Ascending aorta (tissue), 2 donors: ENCODE measurements at places on chromosomes 12 and 14. TPM values are rescaled to one million over a fixed set of nuclear protein-coding genes. Genes with fewer than 3 reads are reported as not detected.
A peak's percentile ranks its signal among the peaks of the same experiment; 100 is the strongest.

- H3K36me3 ChIP-seq, result peaks cover 59% of the 10 kb centered on the region
- H3K27me3 ChIP-seq, result no peaks in the 10 kb centered on the region
- no peak overlapping the region for H3K27ac ChIP-seq
- H3K4me1 ChIP-seq, result no peaks in the 10 kb centered on the region
Measured at GRCh38 chr14:30656190-30656632, 34.1 kb downstream of the SCFD1 start.

- no peaks in the 10 kb centered on the region for H3K4me1 ChIP-seq
- H3K27me3 ChIP-seq, result no peaks in the 10 kb centered on the region
- H3K36me3 ChIP-seq, result no peaks in the 10 kb centered on the region
- no peak overlapping the region for H3K4me3 ChIP-seq
- no peak overlapping the region for H3K27ac ChIP-seq
- DNase-seq, result no peak
Measured at GRCh38 chr12:3341594-3341993, 149.4 kb upstream of the PRMT8 start.

DNA sequence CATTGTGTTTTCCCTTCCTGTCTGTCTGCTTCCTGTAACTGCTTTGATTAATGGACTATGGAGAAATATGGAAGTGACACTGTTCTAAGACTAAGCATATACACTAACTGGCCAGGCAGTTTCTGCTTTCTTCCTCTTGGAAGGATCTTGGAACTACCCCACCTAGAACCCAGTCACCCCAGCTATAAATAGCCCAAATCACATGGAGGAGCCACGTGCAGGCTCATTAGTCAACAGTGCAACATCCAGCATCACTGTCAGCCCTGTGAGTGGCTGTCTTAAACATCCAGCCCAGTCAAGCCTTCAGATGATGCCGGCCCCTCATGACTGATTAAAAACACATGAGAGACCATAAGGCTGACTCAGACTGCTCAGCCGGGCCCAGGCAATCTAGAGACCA is 39.2 kb downstream of the BCAT1 start:
- no peaks in the 10 kb centered on the region for H3K36me3 ChIP-seq
- H3K27me3 ChIP-seq, result no peaks in the 10 kb centered on the region
- H3K27ac ChIP-seq, result no peak overlapping the region
- DNase-seq, result peak; percentile 69
- H3K4me3 ChIP-seq, result no peak overlapping the region
- H3K4me1 ChIP-seq, result no peaks in the 10 kb centered on the region

- no peak overlapping the region for H3K27ac ChIP-seq
- no peaks in the 10 kb centered on the region for H3K4me1 ChIP-seq
- no peak overlapping the region for H3K4me3 ChIP-seq
- no peak for DNase-seq
Measured at GRCh38 chr14:69828354-69828753, 31.3 kb upstream of the SLC10A1 start.

DNA sequence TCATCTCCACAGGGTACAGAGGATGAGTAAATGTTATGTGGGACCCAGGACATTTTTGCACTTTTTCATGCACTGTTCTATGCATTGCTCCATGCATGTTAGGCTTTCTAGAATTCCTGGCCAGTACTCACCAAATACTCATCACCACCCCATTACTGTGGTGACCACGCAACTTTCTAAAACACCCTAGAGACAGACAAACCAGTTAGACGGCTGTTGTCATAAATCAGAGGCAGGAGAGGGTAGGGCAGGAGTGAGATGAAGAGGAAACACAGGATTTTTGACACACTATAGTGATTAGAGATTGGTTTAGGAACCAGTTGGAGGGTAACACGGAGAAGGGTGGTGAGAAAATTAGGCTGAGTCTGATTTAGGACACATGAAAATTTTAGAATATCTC is 59.3 kb downstream of the IFNG start:
- no peak for DNase-seq
- H3K4me3 ChIP-seq, result no peak overlapping the region
- H3K36me3 ChIP-seq, result no peaks in the 10 kb centered on the region
- H3K27ac ChIP-seq, result no peak overlapping the region

- no peak for DNase-seq
- H3K4me1 ChIP-seq, result no peaks in the 10 kb centered on the region
- no peaks in the 10 kb centered on the region for H3K36me3 ChIP-seq
Measured at GRCh38 chr12:54798651-54799050, 55.7 kb upstream of the MUCL1 start.

DNA sequence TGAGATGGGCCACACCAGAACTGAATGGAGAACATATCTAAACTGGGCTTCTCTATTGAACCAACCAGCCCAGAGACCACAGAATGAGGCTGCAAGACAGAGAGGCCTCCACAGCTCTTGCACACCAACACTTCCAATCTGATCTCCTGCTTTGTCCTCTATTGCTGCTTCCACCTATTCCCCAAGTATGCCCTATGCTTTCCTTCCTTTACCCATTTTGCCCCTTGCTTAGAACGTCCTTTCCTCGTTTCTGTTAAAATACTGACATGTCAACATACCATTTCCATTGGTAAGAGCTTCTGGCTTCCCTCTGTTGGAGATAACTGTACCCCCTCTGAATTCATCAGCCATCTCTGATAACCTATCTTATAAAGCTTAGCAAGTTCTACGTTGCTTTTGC is 2.8 kb downstream of the SLC2A13 start:
- H3K27me3 ChIP-seq, result no peaks in the 10 kb centered on the region
- no peak overlapping the region for H3K4me3 ChIP-seq
- peaks cover 10% of the 10 kb centered on the region for H3K4me1 ChIP-seq
- no peak overlapping the region for H3K27ac ChIP-seq
- H3K36me3 ChIP-seq, result no peaks in the 10 kb centered on the region

GRCh38 chr12:111029305-111029704 is 108.9 kb upstream of the MYL2 start:
- DNase-seq, result no peak
- H3K36me3 ChIP-seq, result no peaks in the 10 kb centered on the region
- no peaks in the 10 kb centered on the region for H3K27me3 ChIP-seq
- H3K4me1 ChIP-seq, result no peaks in the 10 kb centered on the region

GRCh38 chr12:119419381-119419780 is 84.9 kb downstream of the CCDC60 start:
- no peaks in the 10 kb centered on the region for H3K36me3 ChIP-seq
- H3K27ac ChIP-seq, result no peak overlapping the region
- H3K4me1 ChIP-seq, result no peaks in the 10 kb centered on the region
- no peak overlapping the region for H3K4me3 ChIP-seq
- no peak for DNase-seq
- H3K27me3 ChIP-seq, result no peaks in the 10 kb centered on the region

- no peaks in the 10 kb centered on the region for H3K36me3 ChIP-seq
- no peak for DNase-seq
- no peak overlapping the region for H3K4me3 ChIP-seq
- H3K27me3 ChIP-seq, result no peaks in the 10 kb centered on the region
- no peak overlapping the region for H3K27ac ChIP-seq
Measured at GRCh38 chr14:68499451-68499850, 293.4 kb downstream of the ZFP36L1 start.

DNA sequence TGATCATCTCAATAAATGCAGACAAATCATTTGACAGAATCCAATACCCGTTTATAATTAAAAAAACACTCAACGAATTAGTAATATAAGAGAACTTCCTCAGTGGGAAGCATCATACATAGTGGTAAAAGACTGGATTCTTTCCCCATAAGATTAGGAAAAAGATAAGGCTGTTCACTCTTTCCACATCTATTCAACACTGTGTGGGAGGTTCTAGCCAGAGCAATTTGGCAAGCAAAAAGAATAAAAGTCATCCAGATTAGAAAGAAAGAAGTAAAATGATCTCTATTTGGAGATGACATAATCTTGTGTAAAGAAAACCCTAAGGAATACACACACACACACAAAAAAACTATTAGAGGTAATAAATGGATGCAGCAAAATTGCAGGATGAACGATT is 38.4 kb downstream of the YEATS4 start:
- no peaks in the 10 kb centered on the region for H3K27me3 ChIP-seq
- no peak for DNase-seq
- no peaks in the 10 kb centered on the region for H3K4me1 ChIP-seq

DNA sequence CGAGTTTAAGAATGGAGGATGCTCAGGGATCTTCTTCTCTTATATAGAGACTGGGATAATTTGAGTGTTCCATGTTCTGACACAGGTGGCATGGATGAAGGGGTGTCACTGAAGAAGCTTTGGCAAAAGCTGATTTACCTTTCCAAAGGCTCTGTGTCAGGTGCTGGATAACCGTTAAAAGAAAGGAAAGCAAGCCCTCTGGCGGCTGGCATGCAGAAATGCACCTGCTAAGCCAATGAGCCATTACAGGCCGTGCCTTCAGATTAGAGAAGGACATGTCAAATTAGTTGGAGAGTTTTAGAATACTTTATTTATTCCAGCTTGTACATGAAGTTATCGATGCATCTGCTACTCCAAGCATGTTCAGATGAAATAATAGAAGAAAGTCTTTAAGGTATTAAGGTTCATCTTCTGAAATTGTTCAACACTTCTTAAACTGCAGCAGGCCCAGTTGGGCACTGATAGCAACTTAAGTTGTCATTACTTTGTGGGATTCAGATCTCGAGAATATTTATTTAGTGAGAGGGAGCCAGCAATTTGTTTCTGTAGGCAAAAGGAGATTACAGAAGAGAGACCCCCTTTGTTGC is 678.2 kb downstream of the NRXN3 start:
- no peak for DNase-seq
- no peaks in the 10 kb centered on the region for H3K36me3 ChIP-seq
- no peak overlapping the region for H3K27ac ChIP-seq
- no peaks in the 10 kb centered on the region for H3K4me1 ChIP-seq

DNA sequence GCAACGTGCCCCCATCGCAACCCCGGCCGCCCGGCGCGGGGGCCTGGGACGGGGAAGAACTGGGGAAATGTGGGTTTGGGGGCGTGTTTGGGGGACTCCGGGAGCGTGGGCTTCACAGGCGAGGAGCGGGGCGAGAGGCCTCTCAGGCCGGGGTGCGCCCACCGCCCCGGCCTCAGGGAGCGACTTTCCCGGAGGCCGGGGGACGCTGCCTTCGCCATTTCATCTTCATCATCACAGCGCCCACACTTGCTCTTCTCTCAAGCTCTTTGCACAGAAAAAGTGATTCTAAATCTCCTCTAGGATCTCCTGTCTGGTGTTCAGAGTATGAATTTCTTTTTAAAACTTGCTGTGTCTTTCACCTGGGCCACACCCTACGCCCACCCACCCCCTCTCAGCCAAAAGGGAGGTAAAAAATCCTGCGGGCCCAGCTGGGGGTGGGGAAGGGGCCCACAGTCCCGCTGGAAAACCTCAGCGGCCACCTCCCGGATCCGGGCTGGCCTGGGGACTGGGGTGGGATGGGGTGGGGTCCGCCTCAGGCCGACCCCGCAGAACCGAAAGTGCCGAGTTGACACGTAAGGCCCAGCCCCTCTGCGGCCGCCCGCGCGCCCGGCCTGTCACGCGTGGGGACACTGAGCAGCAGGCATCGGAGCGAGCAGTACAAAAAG is 7.4 kb downstream of the CDKN1B start:
- H3K4me1 ChIP-seq, result peaks cover 3% of the 10 kb centered on the region
- DNase-seq, result no peak
- H3K27ac ChIP-seq, result peak overlapping the region; percentile 96
- no peaks in the 10 kb centered on the region for H3K27me3 ChIP-seq

- no peak overlapping the region for H3K27ac ChIP-seq
- H3K4me1 ChIP-seq, result no peaks in the 10 kb centered on the region
- no peak overlapping the region for H3K4me3 ChIP-seq
- no peaks in the 10 kb centered on the region for H3K36me3 ChIP-seq
- DNase-seq, result peak; percentile 18
Measured at GRCh38 chr14:102882226-102882906, 40.1 kb upstream of the AMN start.

GRCh38 chr14:71591929-71592328 is 340.3 kb upstream of the RGS6 start:
- no peak overlapping the region for H3K4me3 ChIP-seq
- H3K27ac ChIP-seq, result no peak overlapping the region
- H3K27me3 ChIP-seq, result no peaks in the 10 kb centered on the region

- no peak overlapping the region for H3K4me3 ChIP-seq
- no peaks in the 10 kb centered on the region for H3K36me3 ChIP-seq
- H3K4me1 ChIP-seq, result no peaks in the 10 kb centered on the region
- H3K27ac ChIP-seq, result peak overlapping the region; percentile 75
- DNase-seq, result peak; percentile 65
- H3K27me3 ChIP-seq, result no peaks in the 10 kb centered on the region
Measured at GRCh38 chr14:90839024-90839888, 23.0 kb upstream of the TTC7B start.

DNA sequence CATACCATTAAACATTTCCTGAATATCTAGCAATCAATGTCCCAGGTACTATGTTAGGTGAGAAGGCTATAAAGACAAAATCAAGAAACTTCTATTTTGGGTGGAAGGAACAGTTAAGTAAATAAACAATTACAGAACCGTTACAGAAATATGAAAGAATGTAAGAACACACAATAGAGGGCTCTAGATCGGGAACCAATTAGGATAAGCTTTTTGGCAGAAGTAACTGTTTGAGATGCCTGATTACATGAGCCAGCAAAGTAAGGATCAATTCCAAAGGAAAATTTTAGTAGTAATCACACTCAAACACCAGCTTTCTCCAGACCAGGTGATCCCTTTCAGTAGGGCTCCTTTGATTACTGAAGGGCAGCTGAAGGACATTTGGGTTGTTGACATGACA is 33.9 kb downstream of the PPP1R12A start:
- H3K27me3 ChIP-seq, result no peaks in the 10 kb centered on the region
- H3K4me1 ChIP-seq, result peaks cover 48% of the 10 kb centered on the region
- peak overlapping the region; percentile 3 for H3K27ac ChIP-seq
- H3K36me3 ChIP-seq, result no peaks in the 10 kb centered on the region
- no peak for DNase-seq

DNA sequence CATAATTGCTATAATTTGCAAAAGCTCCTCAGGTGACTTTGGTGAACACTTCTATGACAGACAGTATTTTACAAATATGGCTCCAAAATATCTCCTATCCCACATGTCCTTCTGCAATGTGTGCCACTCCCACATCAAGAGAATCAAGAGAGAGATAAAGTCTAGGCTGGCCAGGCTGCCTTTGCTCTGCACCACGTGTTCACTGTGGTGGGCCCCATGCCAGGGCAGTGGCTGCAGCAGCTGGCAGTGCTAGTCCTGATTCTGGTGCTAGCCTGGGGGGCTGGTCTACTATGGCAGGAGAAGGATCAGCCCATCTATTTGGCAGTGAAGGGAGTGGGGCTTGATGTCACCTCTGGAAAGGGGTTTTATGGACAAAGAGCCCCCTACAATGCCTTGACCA is 86.3 kb downstream of the DRAM1 start:
- DNase-seq, result no peak
- H3K36me3 ChIP-seq, result no peaks in the 10 kb centered on the region
- H3K4me1 ChIP-seq, result no peaks in the 10 kb centered on the region
- no peak overlapping the region for H3K4me3 ChIP-seq

GRCh38 chr12:91073426-91073825 is 15.6 kb upstream of the KERA start:
- H3K36me3 ChIP-seq, result no peaks in the 10 kb centered on the region
- no peak for DNase-seq
- no peak overlapping the region for H3K4me3 ChIP-seq
- H3K27me3 ChIP-seq, result no peaks in the 10 kb centered on the region
- no peaks in the 10 kb centered on the region for H3K4me1 ChIP-seq

Gene ADAM21
- 0.11 TPM for total RNA-seq

Gene HSPB8
- 129 TPM for total RNA-seq

Gene CCDC197
- total RNA-seq, result not detected

Gene TMPRSS12
- total RNA-seq, result not detected

Gene TMEM233
- total RNA-seq, result not detected

Gene SSPN
- total RNA-seq, result 56.3 TPM
